ENCODE measurements at places on chromosomes 7 and 10. TPM values are rescaled to one million over a fixed set of nuclear protein-coding genes. Genes with fewer than 3 reads are reported as not detected.

DNA sequence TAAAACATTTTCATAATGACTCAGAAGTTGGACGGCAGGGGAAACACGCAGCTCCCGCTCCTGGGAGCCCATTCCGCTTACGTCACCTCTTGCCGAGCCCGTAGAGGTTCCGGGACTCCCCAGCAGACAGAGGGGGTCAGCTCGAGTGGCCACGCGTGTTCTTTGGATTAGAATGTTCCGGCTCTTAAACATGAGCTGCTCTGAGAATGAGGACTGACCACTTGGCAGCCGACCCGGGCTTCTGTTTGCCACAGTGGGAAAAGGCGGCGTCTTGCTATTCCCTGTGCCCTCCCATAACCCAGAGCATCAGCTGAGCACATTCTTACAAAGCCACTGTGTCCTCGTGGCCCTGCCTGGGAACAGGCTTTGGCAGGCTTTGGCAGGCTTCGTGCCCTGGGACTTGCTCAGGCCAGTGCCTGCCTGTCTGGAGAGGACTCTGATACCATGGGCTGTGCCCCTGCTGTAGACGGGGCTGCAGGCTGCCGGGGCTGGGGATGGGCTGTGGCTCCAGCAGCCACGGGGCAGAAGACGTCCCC is 40.1 kb downstream of the PFKP start:
- peak; percentile 82 for DNase-seq

DNA sequence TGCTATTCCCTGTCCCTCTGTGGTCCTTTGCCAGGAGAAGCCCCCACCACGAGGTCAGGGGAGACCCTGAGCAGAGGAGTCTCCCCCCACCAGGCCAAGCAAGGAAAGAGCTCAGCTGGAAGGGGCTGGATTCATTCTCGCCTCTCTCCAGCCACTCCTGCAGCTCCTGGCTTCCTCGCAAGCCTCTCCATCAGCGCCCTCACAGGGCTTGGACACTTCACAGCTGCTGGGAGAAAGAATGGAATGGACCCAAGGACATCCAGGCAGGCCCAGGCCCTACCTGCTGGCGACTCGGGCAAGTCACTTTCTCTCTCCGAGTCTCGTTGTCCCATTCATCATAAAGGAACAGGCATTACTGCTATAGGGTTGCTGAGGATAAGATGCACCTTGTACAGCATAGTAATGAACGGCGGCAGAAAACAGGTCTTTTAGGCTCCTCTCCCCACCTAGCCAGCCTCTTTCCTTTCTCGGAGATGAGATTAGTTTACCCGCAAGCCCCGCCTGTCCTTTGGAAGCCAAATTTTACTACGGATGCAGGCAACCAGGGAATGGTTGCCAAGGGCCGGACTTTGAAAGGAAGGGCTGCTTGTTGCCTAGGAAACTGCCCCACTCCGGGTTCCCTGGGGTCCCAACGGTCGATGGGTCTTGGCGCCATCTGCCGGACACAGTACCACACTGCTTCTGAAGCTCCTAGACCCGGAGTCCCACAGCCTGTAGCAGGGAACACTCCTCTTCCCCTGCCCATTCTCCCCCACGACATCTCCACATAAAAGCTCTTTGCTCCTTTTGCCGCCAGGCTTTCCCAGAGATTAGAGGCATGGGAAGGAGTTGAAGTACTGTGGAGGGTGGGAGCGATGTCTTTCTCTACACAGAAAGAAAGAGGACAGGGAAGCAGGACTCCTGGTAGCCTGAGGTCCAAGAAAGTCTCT is 22.3 kb downstream of the IMPDH1 start:
- DNase-seq, result peak; percentile 89

Gene SYT15
- total RNA-seq, result 2.7 TPM

DNA sequence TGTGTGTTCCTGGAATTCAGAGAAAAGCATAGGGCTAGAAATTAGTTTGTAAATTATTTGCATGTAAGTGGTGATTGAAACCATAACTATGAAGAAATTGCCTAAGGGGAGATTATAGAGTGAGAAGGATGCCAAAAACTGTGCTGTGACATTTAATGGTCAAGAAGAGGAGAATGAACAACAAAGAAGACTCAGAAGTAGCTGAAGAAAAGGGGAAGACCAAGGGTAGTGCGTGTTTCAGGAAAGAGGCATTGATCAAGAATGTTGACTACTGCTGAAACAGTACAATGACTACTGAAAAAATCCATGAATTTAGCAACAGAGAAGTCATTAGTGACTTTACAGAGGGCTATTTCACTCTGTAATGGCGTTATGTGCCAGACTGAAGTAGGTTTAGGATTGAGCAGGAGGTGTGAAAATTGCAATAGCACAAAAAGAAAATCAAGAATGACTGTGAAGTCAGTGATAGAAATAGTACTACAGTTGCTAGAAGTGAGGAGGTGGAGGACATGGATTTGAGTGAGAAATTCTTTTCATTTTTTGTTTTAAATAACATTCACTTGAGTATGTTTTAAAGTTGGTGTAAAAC is 28.9 kb upstream of the SAMD9L start:
- DNase-seq, result no peak

DNA sequence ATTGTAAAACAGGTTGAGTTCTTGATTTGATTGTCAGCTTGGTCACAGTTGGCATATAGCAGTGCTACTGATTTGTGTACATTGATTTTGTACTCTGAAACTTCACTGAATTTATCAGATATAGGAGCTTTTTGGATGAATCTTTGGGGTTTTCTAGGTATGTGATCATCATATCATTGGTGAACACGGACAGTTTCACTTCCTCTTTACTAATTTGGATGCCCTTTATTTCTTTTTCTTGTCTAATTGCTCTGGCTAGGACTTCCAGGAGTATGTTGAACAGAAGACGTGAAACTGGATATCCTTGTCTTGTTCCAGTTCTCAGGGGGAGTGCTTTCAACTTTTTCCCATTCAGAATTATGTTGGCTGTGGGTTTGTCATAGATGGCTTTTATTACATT is 86.9 kb downstream of the EXOC4 start:
- DNase-seq, result no peak

GRCh38 chr7:156725073-156725472 is 84.5 kb downstream of the RNF32 start:
- DNase-seq, result no peak

Gene PALS2
- total RNA-seq, result 9.1 TPM

DNA sequence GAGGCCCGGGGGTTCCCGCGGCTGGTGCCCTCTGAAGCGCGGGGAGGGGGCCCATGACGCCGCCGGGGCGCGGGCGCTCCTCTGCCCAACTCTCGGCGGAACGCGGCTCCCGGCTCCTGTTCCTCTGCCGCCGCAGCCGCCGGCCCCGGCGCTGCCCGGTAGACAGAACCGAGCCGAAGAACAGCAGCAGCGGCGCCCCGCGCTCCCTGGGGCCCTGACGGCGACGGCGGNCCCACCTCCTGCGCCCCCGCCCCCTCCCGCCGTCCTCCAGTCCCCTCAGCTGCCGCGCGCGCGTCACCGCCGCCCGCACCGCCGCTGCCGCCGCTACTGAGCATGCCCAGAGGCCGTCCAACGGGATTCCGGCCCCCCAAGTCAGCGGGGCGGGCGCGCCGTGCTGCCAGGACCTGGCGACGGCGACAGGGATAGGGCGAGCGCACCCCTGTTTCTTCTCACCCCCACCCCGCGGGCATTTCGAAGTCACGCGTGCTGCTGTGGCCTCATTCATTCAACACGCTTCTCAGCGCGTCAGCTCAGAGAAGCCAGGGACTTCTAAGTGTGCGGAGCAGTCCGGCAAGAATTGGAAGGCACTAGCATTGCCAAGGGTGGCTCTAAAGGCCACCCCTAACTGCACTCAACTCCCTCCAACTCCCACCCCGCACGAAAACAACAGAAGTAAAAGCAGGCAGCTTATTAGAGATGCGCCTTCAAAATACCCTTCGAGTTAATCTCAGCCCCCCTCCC is at the start of gene IPMK:
TSS of gene IPMK (minus strand) at position 182 of the 741 bp plus-strand sequence. CDS start 283 bp downstream, outside the sequence.
- DNase-seq, result peak; percentile 97

Gene TDRD1
- total RNA-seq, result 5.8 TPM

- DNase-seq, result no peak
These were observed 52.8 kb upstream of the KCNIP2 start for GRCh38 chr10:101896225-101896877.

Gene KIAA1217
- 38.2 TPM for total RNA-seq

GRCh38 chr10:93080350-93081046 is 6.8 kb downstream of the CYP26A1 start:
- DNase-seq, result no peak

GRCh38 chr10:69317175-69317604 is 38.9 kb downstream of the HK1 start:
- DNase-seq, result no peak

GRCh38 chr10:75707080-75707840 is 275.8 kb downstream of the LRMDA start:
- DNase-seq, result no peak

Gene CNTNAP2
- total RNA-seq, result 0.48 TPM

- no peak for DNase-seq
These were observed 54.2 kb downstream of the RBM20 start for GRCh38 chr10:110698340-110698739.

DNA sequence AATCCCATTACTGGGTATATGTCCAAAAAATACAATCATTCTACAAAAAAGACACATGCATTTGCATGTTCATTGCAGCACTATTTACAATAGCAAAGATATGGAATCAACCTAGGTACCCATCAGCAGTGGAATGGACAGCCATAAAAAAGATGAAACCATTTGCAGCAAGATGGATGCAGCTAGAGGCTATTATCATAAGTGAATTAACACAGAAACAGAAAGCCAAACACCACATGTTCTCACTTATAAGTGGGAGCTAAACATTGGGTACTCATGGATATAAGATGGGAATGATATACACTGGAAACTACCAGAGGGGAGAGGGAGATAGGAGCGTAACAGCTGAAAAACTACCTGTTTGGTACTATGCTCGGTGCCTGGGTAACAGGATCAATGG is 154.0 kb downstream of the TMEM26 start:
- DNase-seq, result no peak

DNA sequence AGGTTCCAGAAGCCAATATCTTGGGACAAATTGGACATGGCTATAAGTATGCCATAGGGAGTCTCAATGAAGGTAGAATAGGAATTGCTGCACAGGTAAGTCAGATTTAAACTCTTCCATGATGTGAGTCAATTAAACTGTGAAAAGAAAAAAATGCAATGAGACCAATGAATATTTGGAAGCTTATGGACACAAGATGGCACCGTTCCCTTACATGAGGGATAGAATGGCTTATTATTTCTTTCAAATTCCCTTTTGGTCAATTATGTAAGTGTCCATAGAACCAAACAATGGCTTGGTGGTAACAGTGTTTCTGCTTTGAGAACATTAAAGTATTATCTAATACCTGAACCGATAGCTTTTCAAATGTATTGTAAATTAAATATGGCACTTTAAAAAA is 35.6 kb downstream of the ACADSB start:
- no peak for DNase-seq

GRCh38 chr7:66958538-66959350 is 36.6 kb downstream of the SBDS start:
- no peak for DNase-seq

DNA sequence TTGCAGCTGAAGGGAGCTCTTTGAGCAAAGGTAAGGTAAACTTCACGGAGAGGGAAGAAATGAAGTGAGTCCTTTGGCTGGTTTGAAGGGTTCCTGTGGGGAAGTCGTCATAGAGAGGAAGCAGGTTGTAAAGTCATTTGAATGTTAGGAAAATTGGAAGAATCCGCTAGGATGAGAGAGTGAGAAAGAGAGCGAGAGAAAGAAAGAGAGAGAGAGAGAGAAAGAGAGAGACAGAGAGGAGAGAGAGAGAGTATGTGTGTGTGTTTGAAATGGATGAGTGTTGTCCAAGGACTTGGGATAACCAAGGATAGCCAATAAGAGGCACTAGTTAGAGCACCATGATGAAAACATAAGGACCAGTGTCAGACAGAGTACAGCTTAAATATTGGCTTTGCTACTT is 43.1 kb downstream of the FEZF1 start:
- no peak for DNase-seq

Measured in Right ventricle myocardium superior (tissue), 1 donor.